ENCODE measurements at places on chromosomes 6 and 20. TPM values are rescaled to one million over a fixed set of nuclear protein-coding genes. Genes with fewer than 3 reads are reported as not detected.

Gene PRDM13
- 0.10 TPM for total RNA-seq

Gene EEF1A1
- 12,342 TPM for total RNA-seq

Gene SYNJ2
- 8.4 TPM for total RNA-seq

Gene NR2E1
- not detected for total RNA-seq

Gene PPIL6
- total RNA-seq = 1.5 TPM

Gene KLHDC3
- 182 TPM for total RNA-seq

Gene SLC25A27
- total RNA-seq = 16.2 TPM

DNA sequence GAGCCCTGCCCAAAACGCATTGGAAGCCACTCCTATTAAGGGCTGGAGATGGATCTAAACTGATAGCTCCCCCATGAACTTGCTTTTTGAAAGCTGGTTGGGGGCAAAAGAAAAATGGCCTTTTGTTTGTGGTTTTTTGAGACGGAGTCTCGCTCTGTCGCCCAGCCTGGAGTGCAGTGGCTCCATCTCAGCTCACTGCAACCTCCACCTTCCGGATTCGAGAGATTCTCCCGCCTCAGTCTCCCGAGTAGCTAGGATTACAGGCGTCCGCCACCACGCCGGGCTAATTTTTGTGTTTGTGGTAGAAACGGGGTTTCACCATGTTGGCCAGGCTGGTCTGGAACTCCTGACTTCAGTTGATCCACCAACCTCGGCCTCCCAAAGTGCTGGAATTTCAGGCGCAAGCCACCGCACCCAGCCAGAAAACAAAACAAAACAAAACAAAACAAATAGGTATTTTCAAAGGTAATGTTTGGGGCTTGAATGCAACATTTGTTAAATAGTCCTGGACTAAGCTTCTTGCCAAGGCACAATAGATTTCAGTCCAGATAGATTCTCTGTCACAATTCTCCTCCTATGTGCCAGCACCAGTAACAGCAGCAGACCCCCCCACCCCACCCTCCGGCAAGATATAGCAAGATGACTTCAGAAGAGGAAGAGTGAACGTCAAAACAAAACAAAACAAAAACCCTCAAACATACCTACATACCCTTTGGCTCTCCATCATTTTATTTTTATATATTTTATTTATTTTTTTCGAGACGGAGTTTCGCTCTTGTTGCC, 26.5 kb upstream of the ABT1 start:
- H3K27ac ChIP-seq = no peak overlapping the region
- DNase-seq = no peak
- no peaks in the 10 kb centered on the region for H3K4me1 ChIP-seq

DNA sequence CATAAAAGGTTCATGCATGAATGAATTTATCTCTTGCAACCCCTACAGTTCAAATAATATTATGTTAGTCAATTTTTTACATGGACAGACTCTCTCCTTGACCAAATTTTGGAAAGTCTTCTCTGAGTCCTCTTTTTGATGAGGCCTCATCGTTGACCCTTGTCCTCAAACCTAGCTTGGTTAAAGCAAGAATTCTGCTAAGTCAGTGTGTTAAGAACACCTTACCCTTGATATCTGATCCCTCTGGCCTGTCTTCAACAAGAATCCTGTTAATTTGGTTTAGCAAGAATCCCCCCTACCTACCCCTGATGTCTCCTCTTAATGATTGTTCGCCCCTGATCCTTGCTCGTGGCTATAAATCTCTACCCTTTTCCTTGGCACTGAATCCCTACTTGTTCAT, 301.4 kb downstream of the LAMA2 start:
- H3K4me3 ChIP-seq = no peak overlapping the region
- H3K4me1 ChIP-seq = no peaks in the 10 kb centered on the region
- no peak for DNase-seq
- H3K36me3 ChIP-seq = no peaks in the 10 kb centered on the region

GRCh38 chr6:105459864-105460263, 57.0 kb upstream of the PREP start:
- DNase-seq = no peak
- no peak overlapping the region for H3K4me3 ChIP-seq
- H3K27me3 ChIP-seq = no peaks in the 10 kb centered on the region
- H3K27ac ChIP-seq = no peak overlapping the region
- H3K4me1 ChIP-seq = no peaks in the 10 kb centered on the region

DNA sequence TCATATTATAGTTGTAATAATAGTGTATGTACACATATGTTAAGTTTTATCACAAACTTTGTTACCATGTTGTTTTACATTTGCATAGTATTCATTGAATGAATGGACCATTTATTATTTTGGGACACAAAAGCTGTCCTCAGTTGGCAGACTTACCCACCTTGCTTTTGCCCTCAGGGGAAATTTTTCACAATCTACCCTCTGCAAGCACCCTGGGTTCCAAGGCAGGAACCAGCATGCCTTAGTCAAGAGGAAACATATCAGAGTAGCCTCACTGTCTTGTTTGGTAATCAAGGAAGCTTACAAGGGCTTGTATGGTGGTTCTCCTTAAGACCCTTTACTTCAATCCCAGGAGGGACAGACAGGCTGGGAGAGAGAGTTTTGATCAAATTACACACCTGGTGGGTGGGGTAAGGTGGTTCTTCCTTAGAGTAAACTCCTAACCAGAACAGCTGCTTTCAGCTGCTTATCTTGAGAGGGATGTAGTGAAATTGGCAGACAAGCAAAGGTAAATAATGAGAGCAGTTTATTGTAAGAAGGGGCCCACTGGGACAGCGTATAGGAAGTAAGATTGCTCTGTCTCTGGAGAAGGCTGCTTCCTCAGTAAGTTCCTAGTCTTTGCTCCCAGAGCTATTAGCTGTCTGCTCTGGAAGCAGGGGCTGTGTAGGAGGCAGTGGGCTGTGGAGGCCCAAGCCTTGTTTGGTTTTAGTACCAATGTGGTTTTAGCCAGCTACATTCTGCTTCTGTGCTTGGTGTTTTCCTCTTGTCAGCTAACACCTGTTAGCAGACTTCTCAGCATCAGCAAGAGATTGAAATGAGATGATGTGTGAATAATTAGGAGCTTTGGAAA, 31.1 kb downstream of the BRPF3 start:
- no peak for DNase-seq
- H3K36me3 ChIP-seq = peaks cover 16% of the 10 kb centered on the region
- no peaks in the 10 kb centered on the region for H3K4me1 ChIP-seq
- no peak overlapping the region for H3K4me3 ChIP-seq

DNA sequence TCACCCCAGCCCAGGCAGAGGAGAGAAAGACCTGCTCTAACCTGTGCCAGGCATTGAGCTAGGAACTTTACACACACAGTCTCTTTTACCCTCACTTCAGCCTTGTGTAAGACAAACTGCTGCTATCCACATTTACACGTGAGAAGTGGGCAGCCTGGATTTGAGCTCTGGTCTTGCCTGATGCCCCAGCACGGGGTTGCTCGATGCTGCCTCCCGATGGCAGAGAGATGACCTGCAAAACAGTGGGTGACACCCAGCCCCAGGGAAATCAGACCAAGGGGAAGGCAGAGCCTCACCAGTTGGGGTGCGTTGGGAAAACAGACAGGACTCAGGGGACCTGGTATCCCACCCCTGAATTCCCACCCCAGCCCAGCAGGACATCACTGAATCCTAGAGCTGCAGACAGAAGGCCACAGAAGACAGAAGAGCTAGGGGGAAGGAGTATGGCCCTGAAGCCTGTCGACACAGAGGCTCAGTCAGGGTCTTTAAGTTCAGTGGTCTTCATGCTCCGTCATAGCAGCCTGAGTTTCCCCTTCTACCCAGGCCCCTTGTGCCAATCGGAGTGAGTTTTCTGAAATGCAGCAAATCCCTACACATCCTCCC, 990 bp downstream of the BPI start:
- peak; percentile 78 for DNase-seq
- no peak overlapping the region for H3K27ac ChIP-seq

GRCh38 chr6:121688974-121689373, 253.5 kb downstream of the GJA1 start:
- no peaks in the 10 kb centered on the region for H3K36me3 ChIP-seq
- no peak overlapping the region for H3K4me3 ChIP-seq
- no peaks in the 10 kb centered on the region for H3K4me1 ChIP-seq
- H3K27me3 ChIP-seq = no peaks in the 10 kb centered on the region
- no peak overlapping the region for H3K27ac ChIP-seq

GRCh38 chr6:17703256-17703694, 3.5 kb downstream of the NUP153 start:
- peaks cover 31% of the 10 kb centered on the region for H3K4me1 ChIP-seq
- H3K27me3 ChIP-seq = no peaks in the 10 kb centered on the region
- DNase-seq = no peak
- peak overlapping the region; percentile 75 for H3K4me3 ChIP-seq
- H3K27ac ChIP-seq = peak overlapping the region; percentile 65

GRCh38 chr6:80143419-80143937, 37.0 kb downstream of the BCKDHB start:
- no peaks in the 10 kb centered on the region for H3K27me3 ChIP-seq
- H3K27ac ChIP-seq = 0 out of 2 replicates have a peak overlapping the region, but pooled peaks have one; percentile 32
- no peak for DNase-seq
- H3K4me3 ChIP-seq = no peak overlapping the region
- peaks cover 1% of the 10 kb centered on the region for H3K36me3 ChIP-seq
- H3K4me1 ChIP-seq = no peaks in the 10 kb centered on the region

DNA sequence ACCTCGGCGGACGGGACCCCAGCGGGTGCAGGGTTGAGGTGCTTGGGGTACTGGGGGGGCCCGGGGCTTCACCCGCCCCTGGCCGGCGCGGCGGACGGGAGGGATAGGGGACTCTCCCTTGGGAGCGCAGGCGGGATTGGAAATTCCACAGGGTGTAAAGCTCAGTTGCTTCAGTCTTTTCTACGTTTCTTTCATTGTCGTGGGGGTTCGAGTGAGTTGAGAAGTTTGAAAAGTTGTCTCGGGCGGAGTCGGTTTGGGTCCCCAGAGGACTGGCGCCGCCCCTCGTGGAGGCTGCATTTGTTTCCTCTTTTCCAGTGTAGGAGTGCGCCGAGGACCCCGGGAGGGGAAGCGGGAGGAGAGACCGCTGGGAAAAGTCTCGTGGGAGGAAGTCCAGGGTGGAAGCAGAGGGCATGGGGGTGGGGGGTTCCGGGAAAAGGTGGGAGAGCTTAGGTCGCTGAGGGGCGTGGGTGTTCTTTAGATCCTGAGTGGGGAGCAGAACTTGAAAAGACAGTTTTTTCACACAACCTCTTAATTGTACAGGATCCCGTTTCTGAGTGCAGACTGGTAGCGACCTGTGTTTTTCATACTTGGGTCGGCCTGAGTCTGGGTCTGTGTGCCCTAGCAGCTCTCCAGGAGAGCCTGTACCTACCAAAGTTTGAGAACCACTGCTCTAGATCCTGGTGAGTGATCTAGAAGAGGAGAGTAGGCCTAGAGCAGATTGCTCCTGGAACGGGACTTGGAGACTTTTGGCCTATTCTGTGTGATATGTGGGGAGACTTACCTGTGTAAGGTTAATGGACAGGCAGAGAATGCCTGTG, 495 bp downstream of the FAM83B start:
- H3K27me3 ChIP-seq = peaks cover 37% of the 10 kb centered on the region
- H3K27ac ChIP-seq = no peak overlapping the region
- peak; percentile 63 for DNase-seq
- peak overlapping the region; percentile 90 for H3K4me3 ChIP-seq

GRCh38 chr6:52286798-52287432, 2.4 kb upstream of the MCM3 start:
- H3K27me3 ChIP-seq = no peaks in the 10 kb centered on the region
- peaks cover 20% of the 10 kb centered on the region for H3K4me1 ChIP-seq
- no peak overlapping the region for H3K27ac ChIP-seq
- peak; percentile 85 for DNase-seq
- H3K36me3 ChIP-seq = peaks cover 10% of the 10 kb centered on the region

DNA sequence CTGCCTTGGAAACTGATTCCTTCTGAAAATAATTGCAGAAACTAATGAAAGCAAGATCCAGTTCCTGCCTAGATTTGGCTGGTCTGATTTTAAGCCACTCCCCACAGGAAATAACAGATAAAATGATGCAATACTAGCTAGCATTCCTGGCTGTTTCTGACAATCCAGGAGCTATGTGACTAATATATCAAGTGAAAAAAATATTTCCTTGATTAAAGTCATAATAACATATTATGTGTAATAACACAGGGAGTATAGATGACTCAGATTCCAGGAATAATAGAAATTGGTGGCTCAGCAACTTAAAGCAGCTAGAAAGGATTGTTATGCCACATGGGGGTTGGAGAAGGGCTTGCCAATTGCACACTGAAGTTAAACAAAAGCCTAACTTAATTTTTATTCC, 182.7 kb upstream of the SALL4 start:
- DNase-seq = peak; percentile 62
- no peaks in the 10 kb centered on the region for H3K4me1 ChIP-seq
- peak overlapping the region; percentile 21 for H3K27ac ChIP-seq
- no peaks in the 10 kb centered on the region for H3K36me3 ChIP-seq
- no peak overlapping the region for H3K4me3 ChIP-seq

GRCh38 chr6:22732176-22732970, 163.0 kb downstream of the HDGFL1 start:
- no peak overlapping the region for H3K27ac ChIP-seq
- H3K36me3 ChIP-seq = no peaks in the 10 kb centered on the region
- H3K27me3 ChIP-seq = no peaks in the 10 kb centered on the region
- DNase-seq = no peak
- H3K4me3 ChIP-seq = no peak overlapping the region

GRCh38 chr6:118535176-118535844, 12.8 kb upstream of the PLN start:
- no peak for DNase-seq
- H3K4me1 ChIP-seq = no peaks in the 10 kb centered on the region
- no peak overlapping the region for H3K27ac ChIP-seq
- no peaks in the 10 kb centered on the region for H3K27me3 ChIP-seq
- H3K4me3 ChIP-seq = no peak overlapping the region

DNA sequence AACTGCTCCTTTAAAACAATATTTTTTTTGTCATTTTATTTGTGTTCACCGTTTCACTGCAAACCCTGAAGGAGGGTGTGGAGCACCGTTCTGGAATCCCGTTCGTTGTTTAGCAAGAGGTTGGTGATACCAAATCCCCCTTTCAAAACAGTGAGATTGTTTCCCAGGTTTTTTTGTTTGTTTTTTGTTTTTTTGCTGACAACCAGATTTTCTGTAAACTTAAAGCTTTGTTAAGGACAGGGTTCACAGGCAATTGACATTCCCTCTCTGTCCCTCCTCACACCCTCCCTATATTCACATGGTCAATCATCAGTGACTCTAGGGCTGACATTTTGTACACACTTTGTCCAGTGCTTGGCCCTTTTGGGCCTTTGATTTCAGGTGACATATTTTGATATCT, 21.0 kb upstream of the MROH8 start:
- no peak overlapping the region for H3K4me3 ChIP-seq
- H3K27ac ChIP-seq = peak overlapping the region; percentile 45
- H3K4me1 ChIP-seq = no peaks in the 10 kb centered on the region
- H3K27me3 ChIP-seq = no peaks in the 10 kb centered on the region
- H3K36me3 ChIP-seq = peaks cover 52% of the 10 kb centered on the region
- DNase-seq = no peak

DNA sequence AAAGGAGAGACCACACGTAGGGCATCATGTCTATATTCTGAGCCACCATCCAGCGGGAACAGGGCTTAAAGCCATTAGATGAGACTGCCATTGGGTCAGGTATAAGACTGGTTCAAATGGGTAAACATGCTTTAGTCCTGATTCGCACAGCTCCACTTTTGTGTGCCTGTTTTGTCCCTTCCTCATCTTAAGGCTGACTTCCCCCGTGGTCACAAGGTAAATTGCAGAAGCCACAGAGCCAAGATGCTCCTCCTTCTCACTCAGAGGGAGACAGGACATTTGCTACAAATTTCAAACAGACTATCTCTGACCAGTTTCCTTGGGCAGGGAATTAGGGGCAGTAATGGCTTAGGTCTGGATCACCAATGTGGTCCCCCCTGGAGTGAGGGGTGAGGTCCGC, 11.4 kb upstream of the IFNGR1 start:
- no peak overlapping the region for H3K4me3 ChIP-seq
- no peaks in the 10 kb centered on the region for H3K36me3 ChIP-seq
- no peak for DNase-seq
- no peak overlapping the region for H3K27ac ChIP-seq
